ENCODE measurements at places on chromosomes 7 and 10. TPM values are rescaled to one million over a fixed set of nuclear protein-coding genes. Genes with fewer than 3 reads are reported as not detected.
A peak's percentile ranks its signal among the peaks of the same experiment; 100 is the strongest.

- no peak for DNase-seq
These were observed 53.8 kb downstream of the COL13A1 start for GRCh38 chr10:69855346-69856111.

NUTM2E gene
- not detected for total RNA-seq

GRCh38 chr10:95814011-95814727 lies 58.2 kb downstream of the ENTPD1 start:
- DNase-seq, result no peak

GRCh38 chr10:88149906-88150305 lies 286.5 kb downstream of the PTEN start:
- DNase-seq, result no peak

OR6B1 gene
- not detected for total RNA-seq

- DNase-seq, result no peak
These were observed 32.6 kb downstream of the IMMP2L start for GRCh38 chr7:111529507-111530355.

- DNase-seq, result no peak
These were observed 41.2 kb upstream of the ACSL5 start for GRCh38 chr10:112332509-112333228.

PPP1R17 gene
- total RNA-seq, result not detected

DNA sequence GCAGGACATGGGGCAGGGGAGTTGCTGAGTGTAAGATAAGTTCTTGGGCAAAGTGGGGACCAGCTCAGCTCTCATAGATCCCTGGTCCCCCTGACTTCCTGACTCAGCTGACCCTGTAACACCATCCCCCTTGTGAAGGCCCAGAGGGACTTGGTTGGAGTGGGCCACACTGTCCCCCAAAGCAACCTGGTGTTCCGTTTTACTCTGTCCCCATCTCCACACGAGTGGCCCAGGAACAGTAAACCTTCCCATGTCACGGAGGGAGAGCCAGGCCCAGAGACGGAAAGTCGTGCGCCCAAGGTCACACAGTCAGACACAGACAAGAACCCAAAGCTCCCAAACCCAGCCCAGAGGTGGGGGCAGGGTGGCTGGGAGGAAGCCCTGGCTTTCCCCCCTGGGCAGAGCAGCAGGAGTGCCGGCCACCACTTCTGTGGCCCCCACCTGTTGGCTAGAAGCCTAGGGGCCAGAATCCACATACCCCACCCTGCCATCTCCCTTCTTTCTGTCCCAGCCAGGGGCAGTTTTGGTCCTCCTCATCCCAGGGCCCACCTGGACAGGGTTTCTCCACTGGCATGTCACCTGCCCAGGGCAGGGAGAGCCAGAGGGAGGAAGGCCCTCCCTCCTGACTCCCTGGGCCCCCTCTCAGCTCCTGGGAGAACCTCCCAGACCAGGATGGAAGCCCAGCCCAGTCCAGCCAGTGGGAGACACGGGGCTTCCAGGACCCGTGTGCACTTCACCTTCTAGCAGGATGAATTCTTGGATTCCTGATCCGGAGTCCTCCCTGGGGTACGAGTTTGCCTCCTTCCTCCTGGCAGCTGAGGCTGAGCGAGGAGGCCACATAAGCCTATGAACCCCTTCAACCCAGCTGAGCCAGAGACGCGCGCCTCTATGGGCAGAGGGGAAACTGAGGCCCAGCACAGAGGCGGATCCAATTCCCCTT lies 20.6 kb upstream of the VPS37D start:
- no peak for DNase-seq

- DNase-seq, result no peak
These were observed 479.3 kb downstream of the DNAJB6 start for GRCh38 chr7:157816086-157816485.

GRCh38 chr7:124692425-124692824 lies 73.2 kb downstream of the GPR37 start:
- DNase-seq, result no peak

DNA sequence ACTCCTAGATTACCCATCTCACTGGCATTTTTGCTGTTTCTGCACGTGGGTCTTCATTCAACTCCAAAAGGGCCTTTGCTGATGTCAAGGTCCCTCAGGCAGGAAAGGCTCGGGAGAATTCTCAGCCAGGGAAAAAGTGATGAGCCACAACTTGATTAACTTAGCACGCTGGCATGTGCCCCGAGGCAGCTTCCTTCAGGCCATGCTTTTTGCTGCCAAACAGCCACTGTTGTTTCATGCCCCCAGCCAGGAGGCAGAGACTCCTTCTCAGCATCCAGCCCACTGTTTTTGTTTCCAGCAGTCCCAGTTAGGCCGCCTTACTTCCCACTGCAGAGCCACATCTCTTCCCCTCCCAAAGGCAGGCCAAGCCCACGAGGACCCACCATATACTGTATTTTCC lies 266.5 kb upstream of the YAE1 start:
- no peak for DNase-seq

EBLN1 gene
- not detected for total RNA-seq

GBX1 gene
- total RNA-seq, result not detected

ATRNL1 gene
- 0.62 TPM for total RNA-seq

GRCh38 chr10:6665847-6666246 lies 85.8 kb upstream of the PRKCQ start:
- DNase-seq, result peak; percentile 33

DNA sequence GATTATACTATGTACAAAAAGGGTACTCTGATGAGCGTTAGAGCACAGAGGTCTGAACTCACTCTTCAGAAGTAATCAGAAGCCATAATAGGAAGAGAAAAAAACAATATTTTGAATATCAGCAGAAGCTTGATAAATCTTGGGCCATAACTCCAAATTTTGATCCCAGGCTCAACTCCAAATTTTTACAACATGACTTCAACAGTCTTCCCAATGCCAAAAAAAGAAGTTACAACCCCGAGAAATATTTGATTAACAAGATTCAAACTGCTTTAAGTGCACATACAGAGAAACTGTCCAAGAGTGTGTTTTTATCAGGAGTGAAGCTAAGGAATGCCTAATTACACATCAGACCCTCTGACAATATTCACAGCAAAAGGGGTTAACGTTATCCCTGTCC lies 7.5 kb downstream of the MPP7 start:
- DNase-seq, result no peak

DNA sequence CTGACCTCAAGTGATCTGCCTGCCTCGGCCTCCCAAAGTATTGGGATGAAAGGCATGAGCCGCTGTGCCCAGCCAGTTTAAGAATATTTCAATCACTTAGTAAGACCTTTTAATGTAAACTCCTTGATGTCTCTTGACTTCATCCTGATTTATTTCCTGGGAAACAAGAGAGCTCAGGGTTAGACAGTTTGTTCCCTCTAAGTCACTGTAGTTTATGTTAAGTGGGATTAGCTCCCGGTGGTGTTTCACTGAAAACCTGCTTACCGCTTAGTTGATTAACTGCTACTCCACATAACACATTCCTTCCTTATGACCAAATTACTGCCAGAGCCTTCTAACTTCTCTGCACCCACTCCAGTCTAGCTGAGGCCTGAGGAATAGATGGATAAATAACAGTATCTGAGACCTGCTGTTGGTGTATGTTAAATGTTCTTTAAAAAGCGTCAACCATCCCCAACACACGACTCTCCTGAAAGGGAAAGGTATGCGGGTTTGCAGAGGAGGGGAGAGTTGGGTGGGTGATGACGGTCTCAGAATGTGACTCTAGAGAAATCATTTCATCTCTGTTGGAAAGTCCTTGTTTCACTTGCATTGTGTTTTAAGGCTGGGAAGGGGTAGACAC lies 48.7 kb downstream of the CREB3L2 start:
- no peak for DNase-seq

SPDYE11 gene
- not detected for total RNA-seq

GRCh38 chr7:94633014-94633341 lies 23.0 kb downstream of the SGCE start:
- DNase-seq, result no peak

DNA sequence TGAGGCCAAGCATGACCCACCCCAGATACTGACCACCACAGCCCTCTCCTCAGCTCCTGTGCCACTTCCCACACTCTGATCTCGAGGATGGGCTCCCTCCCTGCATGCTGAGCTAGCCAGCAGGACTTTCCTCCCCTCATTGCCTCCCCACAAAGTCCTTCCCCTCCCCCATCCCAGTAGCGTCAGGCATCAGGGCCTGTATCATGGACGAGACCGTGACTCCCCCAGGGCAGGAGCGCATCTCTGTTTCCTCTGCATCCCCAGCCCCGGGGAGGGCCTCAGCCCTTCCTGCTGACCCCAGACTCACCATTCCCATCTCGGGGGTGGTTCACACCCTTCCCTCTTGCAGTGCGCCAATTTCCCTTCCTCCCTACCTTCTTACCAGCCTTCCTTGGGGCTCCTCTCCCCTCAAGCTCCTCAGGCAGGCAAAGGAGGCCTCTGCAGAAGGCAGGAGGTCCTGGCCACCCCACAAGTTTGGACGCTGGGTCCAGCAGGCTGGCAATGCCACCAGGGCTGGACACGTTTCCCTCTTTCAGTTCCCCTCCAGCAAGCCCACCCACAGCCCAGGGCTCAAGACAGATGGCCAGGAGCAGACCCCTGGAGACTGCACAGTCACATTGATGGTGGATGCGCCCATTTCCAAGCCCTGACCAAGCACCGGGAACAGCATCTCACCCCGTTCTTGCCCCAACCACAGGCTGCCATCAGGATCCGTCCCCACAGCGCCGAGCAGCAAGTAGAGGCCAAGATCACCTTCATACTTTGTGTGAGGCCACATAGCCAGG lies 36.5 kb downstream of the GRID1 start:
- DNase-seq, result no peak

DNA sequence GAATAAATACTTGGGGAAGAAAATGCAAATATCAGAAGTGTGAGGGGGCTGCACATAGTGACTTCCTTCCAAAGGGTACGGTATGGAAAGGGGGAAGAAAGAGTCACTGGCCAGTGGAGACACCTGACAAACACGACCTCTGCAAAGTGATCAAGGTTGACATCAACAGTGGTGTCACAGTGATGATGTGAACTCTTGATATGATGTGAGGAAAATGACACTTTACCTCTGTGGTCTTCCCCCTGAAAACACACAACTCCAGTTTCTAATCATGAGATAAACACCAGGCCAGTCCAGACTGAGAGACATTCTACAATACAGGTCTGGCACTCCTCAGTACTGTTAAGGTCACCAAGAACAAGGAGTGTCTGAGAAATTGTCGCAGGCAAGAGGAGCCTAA lies 169.7 kb downstream of the BUB3 start:
- no peak for DNase-seq

- DNase-seq, result no peak
These were observed 70.8 kb upstream of the CDCA7L start for GRCh38 chr7:22016507-22016906.

DNA sequence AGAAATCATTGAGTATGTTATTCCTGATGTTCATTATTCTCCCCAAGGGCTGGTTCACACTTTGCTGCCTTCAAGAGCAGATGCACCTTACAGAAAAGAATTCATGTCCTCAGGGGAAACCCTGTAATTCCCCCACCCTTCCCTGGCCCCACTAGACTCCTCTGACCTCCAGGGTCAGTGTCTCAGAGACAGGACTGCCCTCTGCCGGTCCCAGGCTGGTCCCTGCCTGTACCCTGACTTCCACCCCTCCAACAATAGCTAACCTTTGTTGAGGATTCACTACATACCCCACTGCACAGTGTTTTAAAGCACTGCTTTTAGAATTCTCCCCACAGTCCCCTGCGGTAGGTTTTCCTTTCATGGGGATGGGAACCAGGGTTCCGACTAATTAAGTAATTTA lies 4.4 kb upstream of the SEPHS1 start:
- no peak for DNase-seq

DNA sequence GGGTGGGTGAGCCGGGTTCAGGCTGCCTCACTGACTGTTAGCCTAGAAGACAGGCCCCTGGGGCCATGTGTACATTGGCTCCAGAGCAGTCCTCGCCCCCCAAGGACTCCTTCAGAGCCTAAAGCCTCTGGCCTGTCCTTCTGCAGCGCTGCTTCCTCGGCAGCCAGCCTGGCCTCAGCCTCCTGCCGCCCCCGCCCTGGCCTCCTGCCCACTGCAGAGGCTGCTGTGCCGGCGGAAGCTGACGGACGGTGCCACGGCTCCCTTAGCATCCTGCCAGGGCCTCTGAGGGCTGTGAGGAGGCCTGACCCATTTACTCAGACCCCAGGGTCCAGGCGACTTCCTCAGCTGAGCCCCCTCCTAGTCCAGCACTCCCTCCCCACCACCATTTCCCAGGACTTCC lies 4.9 kb downstream of the SRRM3 start:
- DNase-seq, result no peak

SLC29A4 gene
- total RNA-seq, result 5.3 TPM

LDB3 gene
- total RNA-seq, result 0.05 TPM

FAM131B gene
- 2.1 TPM for total RNA-seq

DNA sequence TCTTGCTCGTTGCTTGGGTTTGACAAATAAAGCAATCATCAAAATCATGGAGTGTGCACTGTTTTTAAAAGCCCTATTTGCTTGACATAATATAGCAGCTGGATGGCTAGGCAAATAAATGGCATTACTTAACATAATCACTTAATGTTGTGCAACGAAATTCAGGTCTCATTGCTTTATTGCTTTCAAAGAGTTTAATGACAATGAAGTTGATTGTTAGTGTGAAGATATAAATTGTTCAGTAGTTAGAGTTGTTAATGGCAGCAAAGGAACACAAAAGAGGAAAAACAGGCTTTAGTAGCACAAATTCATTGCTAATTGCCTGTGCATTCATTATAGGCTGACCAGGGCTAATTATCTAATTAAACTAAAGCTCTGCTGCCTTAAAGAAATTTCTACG lies 7.6 kb upstream of the ADO start:
- no peak for DNase-seq

ADRB1 gene
- total RNA-seq, result not detected

DNA sequence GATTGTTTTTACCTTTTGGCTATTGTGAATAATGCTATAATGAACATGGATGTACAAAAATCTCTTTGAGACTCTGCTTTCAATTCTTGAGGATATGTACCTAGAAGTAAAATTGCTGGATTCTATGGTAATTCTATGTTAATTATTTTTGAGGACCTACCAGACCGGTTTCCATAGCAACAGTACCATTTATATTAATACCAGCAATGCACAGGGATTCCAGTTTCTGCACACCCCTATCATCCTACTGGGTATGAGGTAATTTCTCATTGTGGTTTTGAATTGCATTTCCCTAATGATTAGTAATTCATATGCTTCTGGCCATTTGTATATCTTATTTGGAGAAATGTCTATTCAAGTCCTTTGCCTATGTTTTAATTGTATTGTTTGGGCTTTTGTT lies 9.9 kb upstream of the PPP1R9A start:
- DNase-seq, result no peak

All from activated naive CD4-positive, alpha-beta T cell treated with anti-CD3 and anti-CD28 coated beads, Interleukin-2, amount 50 U/mL, for 72 hours (primary cell).